ENCODE measurements at places on chromosomes 4 and X.

DNA sequence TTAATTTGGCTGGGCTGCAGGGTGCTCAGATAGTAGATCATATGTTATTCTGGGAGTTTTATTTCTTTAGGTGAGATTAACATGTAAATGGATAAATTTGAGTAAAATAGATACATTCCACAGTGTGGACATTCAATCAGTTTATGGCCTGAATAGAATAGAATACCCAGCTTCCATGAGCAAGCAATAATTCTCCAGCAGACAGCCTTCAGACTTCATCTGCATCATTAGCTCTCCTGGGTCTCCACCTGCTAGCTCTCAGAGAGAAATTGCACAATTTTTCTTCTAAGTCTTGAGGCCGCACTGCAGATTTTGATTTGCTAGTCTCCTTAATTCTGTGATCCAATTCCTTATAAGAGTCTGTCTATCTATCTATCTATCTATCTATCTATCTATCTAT is 420.3 kb upstream of the BOD1L1 start:
- no peak for DNase-seq

DNA sequence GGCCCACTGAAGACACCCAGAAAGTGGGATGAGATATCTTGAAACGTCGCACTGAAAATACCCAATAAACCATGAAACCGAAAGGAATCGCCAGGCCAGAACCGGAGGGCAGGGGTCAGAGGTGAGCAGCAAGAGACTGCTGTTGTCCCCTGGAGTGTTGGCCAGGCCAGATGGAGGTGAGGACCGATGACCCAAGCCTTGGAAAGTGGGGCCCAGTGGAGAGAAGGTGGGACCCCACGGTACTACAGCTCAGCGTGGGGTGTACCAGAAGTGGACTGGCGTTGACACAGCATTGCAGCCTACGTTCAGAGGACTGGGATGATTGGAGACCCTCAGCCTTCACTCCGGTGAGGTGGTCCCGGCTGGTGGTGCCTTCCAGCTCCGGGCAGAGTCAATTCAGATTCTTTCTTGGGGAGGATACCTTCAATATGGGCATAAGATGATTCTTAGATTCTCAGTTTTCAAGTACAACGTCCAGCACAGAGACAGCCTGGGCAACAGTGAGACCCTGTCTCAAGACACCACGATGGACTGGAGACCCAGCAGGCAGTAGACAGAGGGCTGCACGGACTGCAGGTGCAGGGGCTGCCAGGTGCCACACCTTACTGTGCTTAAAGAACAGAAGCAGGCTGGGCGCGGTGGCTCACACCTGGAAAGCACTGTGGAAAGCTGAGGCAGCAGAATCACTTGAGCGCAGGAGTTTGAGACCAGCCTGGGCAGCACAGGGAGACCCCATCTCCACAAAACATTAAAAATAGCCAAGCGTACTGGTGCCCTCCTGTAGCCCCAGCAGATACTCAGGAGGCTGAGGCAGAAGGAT is 23.3 kb downstream of the MAEA start:
- DNase-seq = no peak

DNA sequence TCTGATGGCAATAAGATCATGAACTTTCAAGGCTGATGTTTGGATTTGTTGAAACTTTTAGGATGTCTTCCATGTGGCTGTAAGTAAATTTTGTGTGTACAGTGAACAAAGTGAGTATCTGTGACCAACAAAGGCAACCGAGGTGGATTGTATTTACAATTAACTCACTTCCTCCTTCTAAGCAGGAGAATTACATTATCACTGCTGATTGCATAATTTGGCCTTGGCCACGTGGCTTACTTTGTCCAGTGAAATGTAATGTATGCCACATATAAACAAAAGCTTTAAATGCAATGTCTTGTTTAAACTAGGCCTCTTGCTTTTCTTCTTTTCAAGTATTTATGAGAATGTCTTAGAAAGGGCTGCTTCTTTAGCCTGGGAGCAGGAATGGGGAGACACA is 66.3 kb upstream of the MAD2L1 start:
- no peak for DNase-seq

GRCh38 chrX:97399400-97399799 is 515.7 kb downstream of the RPA4 start:
- DNase-seq = no peak

- DNase-seq = no peak
These were observed 5.2 kb downstream of the DDX3X start for GRCh38 chrX:41339148-41339547.

GRCh38 chrX:21800344-21800770 is 39.1 kb upstream of the MBTPS2 start:
- DNase-seq = no peak

GRCh38 chr4:185247151-185247550 is 37.8 kb downstream of the SNX25 start:
- no peak for DNase-seq

DNA sequence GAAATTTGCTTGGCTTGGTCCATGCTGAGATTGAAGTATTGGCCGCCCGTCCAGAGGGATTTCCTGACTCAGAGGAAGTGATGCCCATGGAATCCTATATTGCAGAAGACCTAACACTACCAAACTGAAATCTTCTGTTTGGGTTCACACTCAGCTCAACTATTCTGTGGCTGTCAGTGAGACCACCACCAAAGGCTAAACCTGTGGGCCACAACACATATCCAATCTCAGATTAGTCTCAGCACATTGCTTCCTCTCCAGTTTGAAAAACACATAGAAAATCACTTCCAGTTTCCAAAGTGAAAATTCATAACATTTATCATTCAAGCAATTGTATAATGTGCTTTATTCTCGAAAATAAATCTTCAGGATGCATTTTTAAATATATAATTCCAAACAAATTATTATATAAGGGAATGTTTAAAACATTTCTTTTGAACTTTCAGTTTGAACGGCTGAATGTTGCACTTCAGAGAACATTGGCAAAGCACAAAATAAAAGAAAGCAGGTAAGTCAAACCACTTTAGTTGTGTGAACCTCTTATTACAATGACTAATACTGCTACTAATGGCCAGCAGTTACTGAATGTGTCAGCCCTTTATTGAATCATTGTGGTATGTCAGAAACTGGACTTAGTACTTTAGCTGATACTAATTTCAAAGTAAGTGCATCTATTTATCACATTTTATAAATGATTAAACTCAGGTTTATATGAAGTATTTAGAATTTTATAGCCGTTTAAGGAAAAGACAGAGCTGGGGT is 37.0 kb downstream of the GUCY1A1 start:
- no peak for DNase-seq

DNA sequence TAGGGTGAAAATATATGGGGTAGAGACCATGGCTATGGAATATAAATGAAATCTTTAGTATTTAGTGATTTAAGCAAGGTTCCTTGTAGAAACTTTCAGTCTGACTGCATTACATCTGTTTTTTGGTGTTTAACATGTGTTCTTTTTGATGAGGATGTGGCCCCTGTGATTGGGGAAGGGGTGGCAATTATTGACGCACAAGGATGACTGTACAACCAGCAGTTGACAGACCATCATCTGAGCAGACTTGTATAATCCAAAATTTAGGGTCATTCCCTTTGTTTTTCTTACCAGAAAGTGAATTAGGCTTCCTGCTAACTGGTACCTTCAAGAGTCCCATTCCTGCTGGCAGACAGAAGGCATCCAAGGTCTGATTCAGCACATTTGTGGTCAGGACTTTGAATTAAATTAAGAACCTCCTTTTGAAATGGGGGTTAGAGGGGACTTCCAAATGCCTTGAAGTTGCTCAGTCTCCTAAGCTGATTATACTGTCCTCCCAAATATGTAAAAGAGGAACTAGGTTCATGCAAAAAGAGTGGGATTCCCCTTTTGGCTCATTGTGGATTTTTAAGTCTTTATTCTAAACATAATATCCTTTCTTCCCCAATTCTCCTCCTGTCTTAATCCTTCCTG is 112.4 kb upstream of the CXCL13 start:
- no peak for DNase-seq

DNA sequence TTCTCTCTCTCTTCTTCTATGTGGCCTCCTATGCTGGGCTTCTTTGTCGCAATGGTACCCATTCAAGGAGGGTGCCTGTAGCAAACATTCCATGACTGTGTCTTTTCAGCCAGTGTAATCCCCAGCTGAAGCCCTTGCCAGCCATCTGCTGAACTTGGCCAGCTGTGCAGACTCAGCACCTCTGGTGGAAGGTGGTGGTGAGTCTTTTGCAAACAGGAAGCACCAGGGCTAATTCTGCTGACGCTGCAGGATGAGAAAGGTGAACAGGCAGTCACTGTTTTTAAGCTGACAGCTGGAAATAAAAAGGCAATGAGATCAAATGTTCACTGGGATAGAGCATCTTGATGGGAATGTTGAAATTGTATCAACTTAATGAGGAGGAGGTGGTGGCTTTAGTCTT is 298.7 kb upstream of the CLNK start:
- no peak for DNase-seq

DNA sequence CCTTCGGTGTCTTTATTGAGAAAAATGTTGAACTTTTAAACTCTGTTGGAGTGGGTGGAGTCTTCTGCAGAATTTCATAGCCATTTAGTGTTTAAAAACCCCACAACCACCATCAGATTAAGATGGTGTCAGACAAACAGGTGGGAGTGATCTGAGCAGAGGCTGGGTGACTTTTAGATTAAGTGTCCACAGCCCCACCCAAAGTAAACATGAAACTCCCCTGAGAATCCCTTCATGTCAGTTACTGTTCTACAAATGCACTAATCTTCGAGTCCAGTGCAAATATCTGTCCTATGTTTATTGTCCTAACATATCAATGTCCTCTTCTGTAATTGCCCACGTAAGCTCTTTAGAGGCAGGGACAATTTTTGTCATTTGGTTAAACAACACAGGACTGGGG is 175.6 kb upstream of the RBPJ start:
- peak; percentile 76 for DNase-seq

DNA sequence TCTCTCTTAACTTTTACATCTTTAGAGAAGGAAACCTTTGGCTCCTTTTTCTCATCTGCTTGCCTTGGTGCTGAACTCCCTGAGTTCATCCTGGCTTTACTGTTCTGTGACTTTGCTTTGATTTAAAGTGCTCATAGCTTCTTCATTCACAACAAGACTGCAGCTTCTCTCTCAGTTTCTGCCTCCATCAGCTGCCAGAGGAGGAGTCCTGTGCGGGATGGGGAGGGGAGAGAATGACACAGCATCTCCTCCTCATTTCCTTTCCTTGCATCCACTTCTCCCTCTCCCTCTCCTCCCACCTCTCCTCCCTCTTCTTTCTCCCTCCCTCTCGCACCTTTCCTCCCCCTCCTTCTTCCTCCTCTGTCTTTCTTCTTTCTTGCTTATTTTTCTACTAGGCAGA is 42.0 kb downstream of the CBLL2 start:
- DNase-seq = no peak

DNA sequence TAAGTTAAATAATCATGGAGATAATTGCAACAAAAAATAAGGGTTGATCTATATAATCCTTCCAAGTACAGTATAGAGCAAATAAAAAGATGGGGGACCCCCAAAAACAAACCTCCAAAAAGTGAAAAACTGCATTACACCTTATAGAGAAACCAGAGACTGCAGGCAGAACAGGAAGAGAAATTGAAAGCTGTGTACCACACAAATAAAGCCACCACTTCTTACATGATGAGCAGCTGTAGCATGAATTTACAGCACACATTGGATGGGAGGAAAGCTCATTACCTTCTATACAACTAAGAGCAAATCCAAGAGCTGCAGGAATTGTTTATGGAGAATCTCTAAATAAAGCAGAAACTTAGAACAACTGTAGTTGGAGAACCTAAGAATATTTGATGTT is 152.4 kb upstream of the PDE5A start:
- no peak for DNase-seq

DNA sequence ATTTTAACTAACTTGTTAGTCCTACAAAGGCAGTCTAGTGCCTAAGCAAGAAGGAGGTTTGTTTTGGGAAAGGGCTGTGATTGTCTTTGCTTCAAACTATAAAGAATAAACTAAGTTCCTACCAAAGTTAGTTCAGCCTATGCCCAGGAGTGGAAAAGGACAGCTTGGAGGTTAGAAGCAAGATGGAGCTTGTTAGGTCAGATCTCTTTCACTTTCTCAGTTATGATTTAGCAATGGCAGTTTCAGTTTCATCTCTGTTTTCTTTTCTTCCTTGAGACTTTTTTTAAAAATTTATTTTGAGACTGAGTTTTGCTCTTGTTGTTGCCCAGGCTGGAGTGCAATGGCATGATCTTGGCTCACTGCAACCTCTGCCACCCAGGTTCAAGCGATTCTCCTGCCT is 82.9 kb upstream of the NLGN4X start:
- DNase-seq = no peak

DNA sequence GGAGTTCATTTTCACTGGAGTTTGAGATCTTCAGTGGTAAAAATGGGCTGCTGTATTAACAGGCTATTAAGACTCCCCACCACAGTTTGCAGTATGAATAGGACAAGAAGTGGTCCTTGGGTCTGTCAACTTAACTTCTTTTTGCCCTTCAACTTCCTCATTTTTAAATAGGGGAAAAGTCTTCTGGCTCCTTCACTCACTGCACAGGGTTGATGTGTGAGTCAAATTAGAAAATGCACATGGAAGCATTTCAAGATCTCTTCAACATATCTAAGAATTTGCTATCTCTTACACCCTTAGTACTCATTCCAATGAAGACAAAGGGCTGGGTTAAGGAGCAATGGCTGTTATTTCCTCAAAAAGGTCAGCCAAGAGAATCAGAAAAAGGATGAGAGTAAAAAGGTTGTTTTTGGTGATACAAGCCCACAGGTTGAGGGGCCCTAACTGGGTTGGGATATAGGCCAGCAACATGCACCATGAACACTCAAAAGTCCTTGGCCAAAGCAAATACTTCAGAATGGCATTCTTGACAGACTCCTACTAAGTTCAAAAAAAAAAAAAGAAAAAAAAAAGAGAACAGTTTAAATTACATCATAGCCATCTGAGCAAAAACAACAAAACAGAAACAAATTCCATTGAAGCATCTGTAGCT is 13.4 kb downstream of the PDE5A start:
- DNase-seq = no peak

DNA sequence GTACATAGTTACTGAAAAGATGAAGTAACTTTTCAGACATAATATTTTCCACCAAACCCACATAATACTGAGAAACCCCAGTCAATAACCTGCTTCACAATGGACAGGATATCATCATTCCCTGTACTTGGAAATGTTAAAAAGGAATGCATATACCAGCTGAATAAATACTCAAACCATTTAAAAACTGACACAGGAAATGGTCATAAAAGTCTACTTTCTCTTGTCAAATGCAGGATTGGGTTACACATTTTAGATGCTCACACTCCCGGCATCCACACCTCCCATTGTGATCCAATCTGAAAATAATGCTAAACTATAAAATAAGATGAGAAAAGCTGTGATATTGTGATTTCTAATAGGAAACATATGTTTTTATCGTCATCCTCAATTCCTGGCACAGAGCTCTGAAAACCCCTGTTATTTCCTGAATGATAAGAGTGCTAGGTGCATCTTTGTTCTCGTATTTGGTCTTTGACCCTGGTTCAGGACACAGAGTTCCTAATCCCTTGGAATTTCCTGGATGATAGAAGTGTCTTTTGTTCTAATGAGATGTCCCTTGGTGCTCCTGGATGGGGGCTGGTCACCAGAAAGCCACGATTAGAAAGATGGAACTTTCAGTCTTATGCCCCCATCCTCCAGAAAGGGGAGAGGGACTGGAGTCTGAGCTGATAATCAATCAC is 821.3 kb downstream of the TRIML1 start:
- DNase-seq = no peak

GRCh38 chr4:41542526-41543275 is 4.7 kb downstream of the LIMCH1 start:
- no peak for DNase-seq
